ENCODE measurements at places on chromosomes 13 and 19.

DNA sequence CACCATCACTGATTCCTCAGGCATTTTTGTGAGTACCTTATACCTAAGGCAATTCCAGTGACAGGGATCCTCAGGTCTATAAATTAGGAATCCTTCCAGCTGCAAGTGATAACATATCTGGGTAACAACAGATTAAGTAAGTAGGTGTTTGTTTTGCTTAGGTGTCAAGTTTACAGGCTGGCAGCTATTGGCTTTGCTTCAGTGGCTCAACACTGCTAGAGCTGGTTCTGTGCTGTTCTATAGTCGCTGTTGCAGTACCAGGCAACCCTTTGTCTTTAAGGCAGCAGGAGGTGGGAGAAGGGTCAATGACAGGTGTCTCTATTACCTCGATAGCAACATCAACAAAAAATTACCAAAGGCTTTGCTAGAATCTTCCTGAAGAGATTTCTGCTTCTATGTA lies 27.0 kb downstream of the SLC10A2 start:
- no peak for DNase-seq

DNA sequence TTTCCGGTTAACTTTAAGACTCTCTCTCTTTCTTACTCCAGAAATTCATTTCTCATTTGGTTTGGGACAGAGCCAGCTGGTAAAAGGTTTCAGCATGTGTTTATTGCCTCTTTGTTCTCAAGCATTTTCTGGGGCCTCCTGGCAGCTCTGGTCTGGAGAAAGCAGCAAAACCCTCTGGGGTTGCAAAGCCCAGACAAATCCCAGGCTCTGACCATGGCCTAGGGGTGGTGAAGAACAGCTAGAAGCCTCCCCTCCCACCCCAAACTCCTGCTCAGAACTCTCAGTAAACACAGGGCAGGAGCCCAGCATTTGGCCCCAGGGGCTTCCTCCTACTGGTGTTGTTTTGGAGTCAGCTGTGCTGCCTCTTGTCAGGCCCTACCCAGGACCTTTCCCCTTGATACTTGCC lies 124.2 kb upstream of the SERP2 start:
- peak; percentile 72 for DNase-seq

DNA sequence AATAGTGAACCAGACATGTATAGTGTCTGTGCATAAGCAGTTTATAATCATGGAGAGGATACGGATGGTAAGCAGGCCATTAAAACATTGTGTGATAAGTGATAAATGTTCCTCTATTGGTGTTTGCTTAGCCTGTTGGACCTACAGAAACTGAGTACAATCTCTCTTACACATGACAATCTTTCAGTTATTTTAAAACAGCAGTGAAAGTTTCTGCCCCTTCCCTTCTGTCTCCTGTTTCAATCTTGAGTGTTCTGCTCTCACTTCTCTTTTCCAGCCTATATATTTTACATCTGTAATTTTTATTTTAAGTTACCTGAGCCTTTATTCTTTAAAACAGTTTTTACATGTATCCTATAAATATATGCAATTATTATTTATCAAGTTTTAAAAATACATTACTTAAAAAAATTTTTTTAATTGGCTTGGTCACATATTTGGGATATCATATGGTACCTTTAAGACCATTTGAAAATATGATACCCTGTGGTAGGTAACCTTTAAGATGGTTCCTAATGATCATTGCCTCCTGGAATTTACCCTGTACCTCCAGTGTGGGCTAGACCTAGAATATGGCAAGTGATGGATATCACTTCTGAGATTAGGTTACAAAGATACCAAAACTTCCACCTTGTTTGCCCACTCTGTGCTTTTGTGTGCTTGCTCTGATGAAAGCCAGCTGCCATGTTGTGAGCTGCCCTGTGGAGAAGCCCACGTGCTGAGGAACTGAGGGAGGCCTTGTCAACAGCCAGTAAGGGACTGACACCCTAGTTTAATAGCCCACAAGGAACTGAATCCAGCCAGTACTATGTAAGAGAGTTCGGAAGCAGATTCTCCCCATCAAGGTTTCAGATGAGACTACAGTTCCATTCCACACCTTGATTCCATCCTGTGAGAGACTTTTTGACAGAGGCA lies 99.3 kb downstream of the DHRS12 start:
- DNase-seq = no peak

DNA sequence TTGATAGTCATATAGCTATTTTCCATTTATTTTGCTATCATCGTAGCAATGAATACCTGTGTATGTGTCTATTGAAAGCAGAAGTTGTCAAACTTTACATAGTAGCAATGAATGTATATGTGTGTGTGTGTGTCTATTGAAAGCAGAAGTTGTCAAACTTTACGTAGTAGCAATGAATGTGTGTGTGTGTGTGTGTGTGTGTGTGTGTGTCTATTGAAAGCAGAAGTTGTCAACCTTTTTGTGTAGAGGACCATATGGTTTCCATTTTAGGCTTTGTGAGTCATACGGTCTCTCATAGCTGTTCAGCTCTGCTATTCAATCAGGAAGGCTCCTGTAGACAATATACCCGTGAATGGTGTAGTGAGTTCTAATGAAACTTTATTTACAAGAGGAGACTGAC lies 20.8 kb downstream of the NLRP4 start:
- DNase-seq = no peak

DNA sequence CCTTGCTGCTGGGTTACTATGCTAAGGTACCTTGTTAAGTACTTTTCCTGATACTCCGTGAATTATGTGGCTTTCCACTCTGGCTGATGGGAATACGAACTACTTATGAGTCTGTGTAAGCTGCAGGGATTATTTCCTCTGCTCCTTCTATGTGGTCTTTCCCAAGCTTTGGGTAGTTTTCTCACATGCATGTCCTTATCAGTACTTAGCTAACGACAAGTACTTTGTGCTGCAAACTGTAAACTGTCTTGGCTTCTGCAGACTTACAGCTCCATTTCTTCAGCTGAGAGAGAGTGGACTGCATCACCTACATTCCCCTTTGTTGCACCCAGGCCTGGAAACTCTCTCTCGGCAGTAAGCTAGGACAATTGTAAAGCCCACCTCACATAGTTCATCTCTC lies 76.6 kb downstream of the FGF9 start:
- DNase-seq = no peak

DNA sequence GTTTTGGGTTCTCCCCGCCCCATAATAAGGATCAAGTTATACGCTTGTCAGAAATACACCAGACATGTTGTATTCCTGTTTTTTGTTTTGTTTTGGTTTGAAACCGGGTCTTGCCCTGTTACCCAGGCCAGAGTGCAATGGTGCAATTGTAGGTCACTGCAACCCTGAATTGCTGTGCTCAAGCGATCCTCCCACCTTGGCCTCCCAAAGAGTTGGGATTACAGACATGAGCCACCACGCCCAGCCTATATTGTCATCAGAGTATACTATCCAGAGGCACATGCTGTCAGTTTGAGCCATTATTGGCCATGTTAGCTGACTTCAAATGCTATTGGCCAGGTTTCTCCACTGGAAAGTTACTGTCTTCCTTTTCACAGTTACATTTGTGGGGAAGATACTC lies 9.8 kb downstream of the SAFB start:
- DNase-seq = no peak

Measured in fibroblast of skin of left quadriceps (primary cell).